ENCODE measurements at places on chromosomes 2 and 18.

DNA sequence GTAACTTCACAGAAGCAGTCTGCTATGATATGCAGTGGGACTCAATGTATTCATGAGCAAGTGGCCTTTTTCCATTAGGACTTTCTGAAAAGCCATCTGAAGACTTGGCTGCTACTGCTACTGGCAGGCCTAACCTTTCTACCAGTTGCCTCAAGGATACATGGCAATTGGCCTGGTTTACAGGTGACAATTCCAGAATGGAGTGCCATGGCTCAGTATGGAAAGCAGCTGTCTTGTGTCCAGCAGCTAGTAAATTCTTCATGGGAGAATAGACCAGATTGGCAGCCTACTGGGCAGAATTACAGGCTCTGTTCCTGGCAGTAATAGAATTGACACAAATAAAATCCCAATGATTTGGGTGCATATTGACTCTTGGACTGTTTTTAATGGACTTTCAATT is 12.6 kb upstream of the TMX3 start:
- DNase-seq, result no peak

- no peak for DNase-seq
Observed at GRCh38 chr18:79740521-79741361, 57.0 kb upstream of the KCNG2 start.

DNA sequence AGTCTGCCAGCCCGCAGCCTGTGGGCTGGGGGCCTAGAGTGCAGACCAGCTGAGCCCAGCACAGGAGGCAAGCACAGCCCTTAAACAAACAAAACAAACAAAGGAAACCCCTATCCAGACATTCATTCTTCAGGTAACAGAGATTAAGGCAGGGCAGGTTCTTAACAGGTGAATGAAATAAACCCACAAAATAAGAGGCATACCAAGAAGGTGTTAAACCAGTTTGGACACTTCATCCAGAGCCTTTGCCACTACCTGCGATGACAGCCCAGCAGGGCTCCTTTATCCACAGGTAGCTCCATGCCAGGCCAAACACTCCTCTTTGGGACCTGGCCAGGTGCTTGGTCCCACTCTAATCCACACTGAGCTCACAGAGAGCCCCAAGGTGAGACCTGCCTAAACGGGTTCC is 209.7 kb upstream of the SIX2 start:
- no peak for DNase-seq

- no peak for DNase-seq
Observed at GRCh38 chr2:134083548-134083947, 170.3 kb upstream of the MGAT5 start.

DNA sequence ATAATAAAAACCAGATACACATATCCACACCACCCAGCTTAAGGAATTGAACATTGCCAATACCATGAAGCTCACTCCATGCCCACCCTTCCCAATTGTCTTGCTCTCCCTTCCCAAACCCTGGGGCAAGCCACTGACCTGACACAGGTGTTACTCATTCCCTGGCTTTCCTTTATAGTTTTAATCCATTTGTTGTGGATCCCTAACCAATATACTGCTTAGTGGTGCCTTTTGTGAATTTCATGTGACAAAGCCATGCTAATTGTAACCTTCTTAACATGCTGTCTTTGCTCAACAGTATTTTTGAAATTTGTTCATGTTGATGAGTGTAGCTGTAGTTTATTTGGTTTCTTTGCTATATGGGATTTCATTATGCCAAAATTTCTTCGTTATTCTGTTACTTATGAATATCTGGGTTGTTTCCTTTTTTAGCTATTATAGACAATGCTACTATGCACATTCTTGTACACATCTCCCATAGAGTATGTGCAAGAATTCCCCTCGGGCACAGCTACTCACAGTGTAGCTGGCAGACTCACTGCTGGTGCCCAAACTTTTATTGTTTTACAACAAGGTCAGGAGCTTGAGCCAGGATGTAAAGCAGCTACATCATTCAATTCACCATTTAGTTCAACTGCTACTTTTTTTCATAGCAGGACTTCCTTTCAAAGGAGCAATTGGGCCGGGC is 90.8 kb upstream of the ATL2 start:
- no peak for DNase-seq

- no peak for DNase-seq
Observed at GRCh38 chr2:182616471-182617393, 99.3 kb upstream of the DNAJC10 start.

- DNase-seq, result no peak
Observed at GRCh38 chr2:167748536-167748935, 498.9 kb downstream of the STK39 start.

DNA sequence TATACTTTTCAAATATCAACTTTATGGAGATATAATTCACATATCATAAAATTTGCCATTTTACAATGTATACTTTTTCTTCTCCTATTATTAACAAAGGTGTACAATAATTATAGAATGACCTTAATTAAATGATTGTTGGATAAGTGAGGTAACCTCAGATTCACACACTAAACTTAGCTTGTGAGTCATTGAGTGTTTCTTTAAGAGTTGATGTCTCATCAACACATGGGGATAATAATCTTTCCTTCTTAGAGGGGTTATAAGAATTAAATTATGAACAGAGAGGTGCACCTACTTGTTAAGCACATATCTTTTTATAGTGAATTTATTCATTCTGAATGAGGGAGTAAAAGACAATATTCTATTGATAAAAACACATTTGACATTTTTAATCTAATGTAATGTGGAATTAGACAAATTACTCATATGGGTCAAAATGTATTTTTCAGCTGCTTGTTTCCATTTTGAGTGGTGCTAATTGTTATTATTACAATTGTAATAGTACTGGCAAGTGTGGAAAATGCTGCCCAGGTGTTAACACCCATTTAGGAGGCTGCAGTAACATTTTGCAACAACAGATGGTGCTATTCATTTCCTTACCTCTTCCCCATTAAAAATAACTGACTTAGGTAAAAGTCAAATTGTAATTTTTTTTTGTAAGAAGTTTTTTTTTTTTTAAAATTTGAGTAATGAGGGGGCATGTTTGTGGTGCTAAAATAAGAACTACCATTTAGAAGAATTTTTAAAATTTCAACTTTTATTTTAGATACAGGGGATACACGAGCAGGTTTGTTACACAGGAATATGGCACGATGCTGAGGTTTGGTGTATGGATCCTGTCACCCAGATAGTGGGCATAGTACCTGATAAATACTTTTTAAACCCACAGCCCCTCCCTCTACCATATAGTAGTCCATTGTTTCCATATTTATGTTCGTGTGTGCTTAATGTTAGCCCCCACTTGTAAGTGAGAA is 32.1 kb upstream of the DYNAP start:
- DNase-seq, result peak; percentile 24

GRCh38 chr18:37769826-37770225 is 204.2 kb upstream of the CELF4 start:
- no peak for DNase-seq

- DNase-seq, result no peak
Observed at GRCh38 chr18:47680488-47680887, 250.0 kb downstream of the SMAD2 start.

DNA sequence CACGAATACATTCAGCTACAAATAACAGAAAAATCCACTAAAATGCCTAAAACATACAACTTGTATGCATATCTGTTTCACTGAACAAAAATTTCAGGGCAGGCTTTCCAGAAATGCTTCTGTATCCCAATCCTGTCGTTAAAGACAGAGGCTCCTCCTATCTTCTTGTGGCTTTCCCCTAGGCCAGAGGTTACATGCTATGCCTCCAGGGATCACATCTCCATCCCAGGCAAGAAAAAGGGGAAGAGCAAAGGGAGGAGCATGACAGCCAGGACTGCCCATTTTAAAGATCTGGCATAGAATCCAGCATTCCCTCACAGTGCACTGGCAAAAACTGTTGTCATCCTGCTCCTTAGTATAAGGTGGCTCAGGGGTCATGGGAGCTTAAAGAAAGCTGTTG is 268.7 kb upstream of the SETBP1 start:
- no peak for DNase-seq

- no peak for DNase-seq
Observed at GRCh38 chr2:240965905-240966456, 32.4 kb upstream of the SNED1 start.

GRCh38 chr2:71507476-71507875 is 54.1 kb downstream of the DYSF start:
- no peak for DNase-seq

GRCh38 chr2:110791435-110791834 is 59.1 kb downstream of the ACOXL start:
- DNase-seq, result no peak

- no peak for DNase-seq
Observed at GRCh38 chr2:218878926-218879761, 1.5 kb upstream of the WNT10A start.

- DNase-seq, result no peak
Observed at GRCh38 chr2:142803158-142803557, 74.3 kb upstream of the KYNU start.
